ENCODE measurements at places on chromosomes 16 and 17.

- DNase-seq, result no peak
These were observed 181.7 kb downstream of the WWOX start for GRCh38 chr16:78281115-78281514.

- no peak for DNase-seq
These were observed 157.0 kb downstream of the C16orf95 start for GRCh38 chr16:87160234-87160636.

GRCh38 chr16:2663553-2664546, 18.5 kb upstream of the KCTD5 start:
- no peak for DNase-seq

- peak; percentile 43 for DNase-seq
These were observed 562 bp downstream of the ZC3H7A start for GRCh38 chr16:11796227-11797165.

DNA sequence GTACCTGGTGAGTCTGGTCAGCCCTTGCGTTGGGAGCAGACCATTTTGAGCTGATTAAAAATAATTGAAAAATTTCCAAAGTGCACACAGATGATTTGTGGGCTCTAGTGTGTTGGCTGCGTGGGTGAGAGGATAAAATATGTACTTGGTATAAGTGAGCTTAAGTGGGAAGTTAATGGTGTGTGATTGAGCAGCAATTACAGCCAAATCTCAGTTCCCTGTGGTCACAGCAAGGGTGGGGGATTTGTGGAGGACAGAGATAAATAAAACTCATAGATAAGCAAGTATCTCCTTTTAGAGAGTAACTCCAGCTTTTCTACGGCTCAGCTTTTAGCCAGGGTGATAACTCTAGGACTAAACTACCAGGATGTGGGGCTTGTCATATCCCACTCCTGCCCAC, 390.4 kb downstream of the UTP18 start:
- no peak for DNase-seq

GRCh38 chr17:45334231-45334630, 17.4 kb upstream of the MAP3K14 start:
- DNase-seq, result no peak

GRCh38 chr17:69477204-69477902, 62.9 kb downstream of the MAP2K6 start:
- DNase-seq, result no peak

All from Ammon's horn (tissue), 1 donor.